ENCODE measurements at places on chromosomes 5 and 9.

- DNase-seq: peak; percentile 64
These were observed 262.9 kb downstream of the ARRDC3 start for GRCh38 chr5:91119981-91120850.

DNA sequence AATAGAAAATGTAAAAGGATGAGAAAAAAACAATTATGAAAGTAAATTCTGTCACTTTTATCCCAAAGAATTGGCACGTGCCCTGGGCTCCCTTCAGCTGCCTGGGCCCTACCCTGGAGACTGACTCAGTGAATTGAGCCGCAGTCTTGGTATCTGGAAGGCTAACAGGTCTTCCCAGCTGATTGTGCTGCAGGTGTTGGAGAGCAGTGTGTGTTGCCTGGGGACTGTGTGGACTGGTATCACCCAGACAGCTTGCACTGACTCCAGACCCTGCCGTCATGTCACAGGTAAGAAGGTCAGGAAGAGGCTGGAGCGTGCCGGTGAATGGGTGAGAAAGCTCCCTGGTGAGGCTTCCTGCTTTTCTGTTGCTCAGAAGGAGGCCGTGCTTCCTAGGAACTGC, 83.3 kb downstream of the AOPEP start:
- no peak for DNase-seq

- no peak for DNase-seq
These were observed 53.8 kb downstream of the NR2F1 start for GRCh38 chr5:93636837-93637236.

DNA sequence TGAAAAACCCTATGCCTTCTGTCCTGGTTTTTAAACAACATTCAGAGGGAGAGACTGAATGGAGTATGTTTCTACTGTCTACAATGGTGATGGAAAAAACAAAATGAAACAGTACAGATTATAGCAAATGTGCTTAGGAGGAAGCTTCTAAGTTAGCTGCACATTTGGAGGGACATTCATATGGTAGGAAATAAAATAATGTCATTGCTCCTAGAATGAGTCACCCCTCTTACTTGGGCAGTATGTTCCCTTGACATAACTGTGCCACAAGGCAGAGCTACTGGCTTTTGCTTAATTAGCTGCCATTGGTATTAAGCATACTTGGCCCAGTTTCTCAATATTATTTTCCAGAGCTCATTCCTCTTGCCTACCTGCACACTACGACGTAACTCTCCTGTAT, 128.9 kb downstream of the GDNF start:
- no peak for DNase-seq

- DNase-seq: peak; percentile 44
These were observed 21.7 kb downstream of the F2RL2 start for GRCh38 chr5:76601470-76601869.

DNA sequence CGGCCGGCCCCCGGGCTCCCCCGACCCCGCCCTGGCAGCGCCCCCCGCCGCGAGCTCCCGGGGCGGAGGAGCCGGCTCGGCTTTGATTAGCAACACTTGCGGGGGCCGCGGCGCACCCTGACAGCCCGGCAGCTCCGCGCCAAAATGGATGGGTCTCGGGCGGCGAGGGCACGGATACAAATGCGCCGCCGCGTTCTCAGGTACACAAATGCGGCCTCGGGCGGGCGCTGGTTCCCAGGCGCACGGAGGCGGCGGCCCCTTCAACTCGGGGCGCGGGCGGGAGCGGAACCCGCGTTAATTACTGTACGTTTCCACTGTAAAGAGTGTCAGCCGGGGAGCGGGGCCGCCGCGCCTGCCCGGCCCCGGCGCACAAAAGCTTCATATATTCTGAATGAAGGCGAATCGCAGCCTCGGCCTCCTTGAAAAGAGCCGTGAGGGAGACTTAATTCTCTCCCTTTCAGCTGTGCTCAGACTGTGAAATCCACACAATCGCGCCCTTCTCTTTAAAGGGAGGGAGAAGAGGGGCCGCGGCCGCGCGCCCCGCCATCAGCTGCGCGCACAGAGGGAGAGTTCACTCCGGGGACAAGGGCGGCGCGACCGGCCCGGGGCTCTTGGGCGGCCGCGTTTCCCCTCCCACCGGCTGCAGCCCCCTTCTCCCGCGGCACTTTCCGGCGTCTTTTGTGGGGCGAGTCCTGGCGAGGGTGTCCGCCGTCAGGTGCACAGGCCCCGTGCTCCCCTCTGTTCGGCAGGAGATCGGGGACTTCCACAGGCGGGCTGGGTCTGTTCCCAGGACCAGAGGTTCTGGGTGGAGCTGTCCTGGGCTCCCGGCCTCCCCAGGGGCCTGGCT, 27.0 kb downstream of the MSX2 start:
- DNase-seq: peak; percentile 56

DNA sequence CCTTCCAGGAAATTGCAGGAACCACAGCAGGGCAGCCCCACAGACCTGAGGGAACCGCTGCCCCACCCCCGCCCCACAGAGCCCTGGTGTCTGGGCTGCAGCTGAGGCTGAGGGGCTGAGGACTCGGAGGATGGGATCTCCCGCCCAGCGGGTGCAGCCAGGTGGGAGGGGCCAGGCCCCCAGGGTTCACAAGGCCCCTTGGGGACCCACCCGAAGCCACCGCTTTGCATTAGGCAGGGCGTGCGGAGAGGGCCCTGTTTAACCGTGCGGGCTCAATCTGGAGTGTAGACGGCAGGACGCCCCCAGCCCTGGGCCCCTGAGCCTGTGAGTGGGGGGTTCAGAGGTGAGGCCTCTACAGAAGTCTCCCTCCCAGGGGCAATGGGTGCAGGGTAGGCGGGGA, 10.8 kb downstream of the NOTCH1 start:
- no peak for DNase-seq

GRCh38 chr5:173826428-173827350, 61.5 kb upstream of the CPEB4 start:
- no peak for DNase-seq

- no peak for DNase-seq
These were observed 127.5 kb downstream of the ATPSCKMT start for GRCh38 chr5:10122076-10122726.

DNA sequence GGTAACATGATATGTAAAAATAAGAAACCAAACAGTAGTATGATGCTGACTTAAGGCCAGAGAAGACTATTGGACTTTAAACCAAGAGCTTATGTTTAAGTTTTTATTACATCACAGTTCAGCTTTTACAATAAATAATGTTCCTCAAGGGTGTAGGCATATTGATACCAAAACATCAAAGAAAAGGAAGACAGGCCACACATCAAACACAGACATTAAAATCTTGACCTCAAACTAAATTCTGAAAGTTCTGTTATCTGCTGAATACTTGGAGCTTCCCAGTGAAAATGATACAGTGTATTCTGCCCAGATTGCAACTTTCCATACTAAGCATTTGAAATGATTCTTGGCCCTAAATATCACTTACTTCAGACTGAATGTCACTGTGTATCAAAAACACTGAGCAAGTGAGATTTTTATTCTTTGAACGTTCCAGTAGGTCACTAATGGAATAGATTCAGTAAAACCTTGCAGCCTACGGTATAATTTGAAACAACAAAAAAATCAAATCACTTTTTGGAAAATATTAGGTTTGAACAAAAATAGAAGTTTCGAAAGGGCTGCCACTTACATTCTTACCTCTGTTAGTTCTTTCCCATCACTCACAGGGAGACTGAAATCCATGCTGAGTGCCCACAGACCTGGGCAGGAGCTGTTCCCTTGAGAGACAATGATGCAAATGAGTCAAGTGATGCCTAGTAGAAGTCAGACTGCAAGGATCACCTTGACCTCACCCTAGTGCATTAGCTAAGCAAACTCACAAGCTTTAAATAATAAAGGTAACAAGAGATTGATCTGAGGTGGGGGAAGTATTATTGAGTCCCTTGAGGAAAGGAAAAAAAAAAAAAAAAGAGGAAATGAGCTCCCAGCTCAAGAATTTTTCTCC, 2.5 kb downstream of the LPAR1 start:
- DNase-seq: no peak

DNA sequence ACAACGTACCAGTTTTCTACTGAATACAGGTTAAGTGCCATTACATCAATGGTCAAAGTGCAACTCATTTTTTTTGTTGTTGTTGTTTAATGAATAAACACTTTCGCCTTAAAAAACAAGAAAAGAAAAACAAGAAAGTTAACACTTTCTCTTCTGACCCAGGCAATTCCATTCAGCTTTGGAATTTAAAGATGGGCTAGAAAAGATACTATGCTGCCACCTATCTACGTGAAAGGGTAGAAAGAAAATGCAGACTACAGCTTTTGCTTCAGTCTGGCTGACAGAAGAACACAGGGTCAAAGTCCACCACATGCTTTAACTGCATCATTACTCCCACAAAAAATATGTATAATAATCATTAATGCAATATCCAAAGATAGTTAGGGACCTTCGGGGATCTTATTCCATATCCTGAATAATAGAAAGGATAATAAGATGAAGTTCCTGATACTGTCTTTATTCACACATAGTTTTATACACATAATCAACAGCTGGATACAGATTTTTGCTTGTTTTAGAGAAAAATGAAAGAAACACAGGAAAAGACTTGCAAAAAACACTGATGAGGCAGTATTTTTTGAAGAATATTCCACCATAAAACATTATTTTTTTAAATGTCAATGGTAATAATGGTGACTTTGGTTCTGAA, 40.4 kb downstream of the ZDHHC21 start:
- DNase-seq: peak; percentile 8

- no peak for DNase-seq
These were observed 31.5 kb downstream of the GOLGA2 start for GRCh38 chr9:128244091-128244836.

DNA sequence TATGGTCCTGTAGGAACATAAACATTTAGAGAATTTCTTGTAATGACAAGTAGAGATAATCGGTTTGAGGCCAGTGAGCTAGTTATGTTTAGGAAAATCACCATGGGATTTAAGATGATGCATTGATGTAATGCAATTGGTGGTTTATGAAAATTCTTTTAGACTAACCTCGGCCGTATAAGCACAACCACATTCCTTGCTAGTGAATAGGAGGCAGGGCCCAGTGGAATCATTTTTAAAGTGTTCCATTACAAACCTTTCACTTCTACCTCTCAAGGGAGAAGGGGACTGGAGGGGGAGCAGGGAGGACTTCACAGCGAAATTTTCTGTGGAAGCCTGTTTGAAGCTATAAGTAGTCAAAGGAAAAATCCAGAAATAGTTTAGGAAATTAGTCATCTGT, 71.8 kb upstream of the NFIL3 start:
- DNase-seq: no peak

GRCh38 chr5:58543723-58544122, 39.2 kb upstream of the RAB3C start:
- DNase-seq: no peak

GRCh38 chr9:127976498-127976897, 4.3 kb downstream of the EEIG1 start:
- no peak for DNase-seq

DNA sequence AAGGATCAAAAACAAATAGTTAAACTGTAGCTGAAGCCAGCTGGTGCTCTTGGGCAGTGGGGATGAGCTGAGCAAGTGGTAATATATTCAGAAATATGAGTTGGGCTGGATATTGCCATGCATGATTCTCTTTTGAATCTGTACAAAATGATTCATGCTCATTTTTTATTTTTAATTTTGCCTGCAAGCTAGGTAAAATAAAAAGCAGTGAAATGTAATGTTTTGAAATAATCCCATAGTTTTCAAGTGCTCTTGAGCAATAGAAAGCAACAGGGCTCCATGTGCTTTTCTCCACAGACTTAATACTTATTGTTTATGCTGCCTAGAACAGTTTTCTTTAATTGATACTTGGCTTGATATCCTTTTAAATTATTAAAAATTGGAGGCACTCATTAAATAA, 489.3 kb downstream of the TLE4 start:
- DNase-seq: no peak

DNA sequence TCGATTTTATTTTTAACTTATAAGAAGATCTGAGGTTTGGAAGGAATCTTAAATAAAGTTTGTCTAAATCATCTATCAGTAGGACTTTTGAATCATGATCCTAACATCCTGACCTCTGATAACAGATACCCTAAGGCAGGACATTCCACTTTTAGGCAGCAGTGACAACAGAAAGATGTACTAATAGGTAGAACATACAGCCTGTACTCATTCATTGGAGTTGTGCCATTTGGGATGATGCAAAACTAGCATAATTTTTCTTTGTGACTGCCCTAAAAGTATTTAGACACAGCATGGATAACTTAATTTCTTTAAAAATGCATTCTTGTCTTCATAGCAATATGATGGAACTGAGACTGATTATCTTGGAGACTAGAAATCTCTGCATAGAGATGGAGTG, 39.7 kb downstream of the CDC42SE2 start:
- no peak for DNase-seq

GRCh38 chr9:73583576-73583975, 431.9 kb downstream of the ANXA1 start:
- DNase-seq: no peak

GRCh38 chr5:133994990-133995333, 9.8 kb downstream of the VDAC1 start:
- no peak for DNase-seq

DNA sequence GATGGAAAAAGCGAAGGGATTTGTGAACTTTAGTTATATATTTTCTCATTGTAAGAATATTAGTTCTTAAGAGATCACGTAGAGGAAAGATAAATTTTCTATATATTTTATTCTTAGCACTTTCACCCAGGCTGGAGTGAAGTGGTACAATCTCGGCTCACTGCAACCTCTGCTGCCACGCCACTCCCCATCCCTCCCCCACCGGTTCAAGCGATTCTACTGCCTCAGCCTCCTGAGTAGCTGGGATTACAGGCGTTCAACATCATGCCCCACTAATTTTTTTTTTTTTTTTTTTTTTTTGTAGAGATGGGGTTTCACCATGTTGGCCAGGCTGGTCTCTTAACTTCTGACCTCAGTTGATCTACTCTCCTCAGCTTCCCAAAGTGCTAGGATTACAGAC, 42.6 kb downstream of the RAB24 start:
- no peak for DNase-seq

- peak; percentile 52 for DNase-seq
These were observed 14.3 kb upstream of the RNF130 start for GRCh38 chr5:180085837-180086236.

DNA sequence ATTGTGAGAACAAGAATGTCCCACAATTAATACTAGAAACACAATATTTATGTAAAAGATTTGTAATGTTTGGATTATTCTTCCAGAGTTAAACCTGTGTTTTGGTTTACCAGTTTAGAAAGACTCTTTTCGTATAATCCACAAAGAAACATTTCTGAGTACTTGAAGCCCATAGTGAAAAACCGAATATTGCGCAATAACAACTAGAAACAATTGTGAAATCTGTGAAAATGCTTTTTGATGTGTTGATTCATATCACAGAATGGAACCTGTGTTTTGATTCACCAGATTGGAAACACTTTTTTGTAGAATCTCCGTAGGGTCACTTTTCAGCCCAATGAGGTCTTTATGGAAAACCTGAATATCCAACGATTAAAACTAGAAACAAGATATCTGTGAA, 386.2 kb downstream of the PRDM9 start:
- DNase-seq: no peak

GRCh38 chr5:131169810-131170539, 769 bp upstream of the LYRM7 start:
- DNase-seq: no peak

- DNase-seq: no peak
These were observed 97.0 kb upstream of the SPRY4 start for GRCh38 chr5:142421621-142422397.

- no peak for DNase-seq
These were observed at the start of gene PCDHGA9 for GRCh38 chr5:141402553-141403243. TSS of gene PCDHGA9 (plus strand) at chr5:141402778. CDS start at chr5:141402953, 175 bp downstream.

DNA sequence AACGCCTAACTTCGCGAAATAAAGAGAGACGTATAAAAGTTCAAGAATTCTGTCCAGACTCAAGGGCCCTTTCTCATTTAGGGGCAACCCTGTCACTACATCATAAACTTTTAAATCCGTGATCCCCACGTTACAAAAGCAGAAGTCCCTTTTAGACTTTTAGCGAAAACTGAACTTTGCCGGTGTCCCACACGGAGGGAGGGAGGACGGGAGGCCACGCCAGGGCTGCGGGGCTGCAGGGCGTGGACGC, 515 bp upstream of the F2R start:
- no peak for DNase-seq

Measured in ELF-1 (cell line).